ENCODE measurements at places on chromosomes 12 and 14. TPM values are rescaled to one million over a fixed set of nuclear protein-coding genes. Genes with fewer than 3 reads are reported as not detected.

Gene STRAP
- 109 TPM for total RNA-seq

Gene RTN1
- 0.22 TPM for total RNA-seq

Gene CD163
- not detected for total RNA-seq

Gene SLC2A13
- total RNA-seq, result 18.3 TPM

Gene ANGEL1
- 8.3 TPM for total RNA-seq

Measured in placental pericyte (primary cell).